Fibroblast of skin of left biceps (primary cell): ENCODE measurements at places on chromosomes 1 and 21.

GRCh38 chr1:167484726-167485502, 33.4 kb downstream of the CD247 start:
- no peak for DNase-seq

- no peak for DNase-seq
These were observed 181.3 kb downstream of the ZNF281 start for GRCh38 chr1:200228486-200228885.

DNA sequence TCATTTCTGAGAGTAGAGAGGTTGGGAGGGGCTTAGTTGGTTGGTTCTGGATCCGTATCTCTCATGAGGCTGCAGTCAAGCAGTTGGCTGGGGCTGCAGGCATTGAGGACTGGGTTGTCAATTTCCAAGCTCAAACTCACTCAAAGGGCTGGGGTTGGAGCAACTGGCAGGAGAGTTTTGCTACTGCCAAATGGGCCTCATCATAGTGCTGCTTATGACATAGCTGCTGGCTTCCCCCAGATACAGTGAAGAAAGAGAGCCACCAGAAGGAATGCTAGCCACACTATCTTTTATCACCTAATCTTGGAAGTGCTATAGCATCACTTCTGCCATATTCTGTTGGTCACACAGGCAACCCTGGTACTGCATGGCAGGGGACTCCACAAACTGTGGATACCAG, 363.5 kb upstream of the USP24 start:
- no peak for DNase-seq

DNA sequence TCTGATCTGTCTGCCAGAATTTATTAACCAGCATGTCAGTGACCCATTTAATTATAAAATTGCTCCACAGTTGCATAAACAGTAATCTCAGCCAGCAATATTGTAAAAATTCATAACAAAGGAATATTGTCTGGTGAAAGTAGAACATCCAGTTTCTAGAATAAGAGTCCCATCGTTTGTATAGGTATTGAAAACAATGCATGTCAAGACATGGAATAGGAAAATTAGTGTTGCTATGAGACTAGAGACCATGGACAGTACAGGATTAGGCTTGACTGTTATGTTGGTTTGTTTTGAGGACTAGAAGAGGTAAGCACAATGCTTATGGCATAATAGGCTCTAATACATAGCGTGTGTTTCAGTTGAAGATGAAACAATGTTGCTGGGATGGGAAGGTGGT, 37.1 kb downstream of the ATF6 start:
- DNase-seq, result no peak
